ENCODE measurements at places on chromosomes 5 and 9.

DNA sequence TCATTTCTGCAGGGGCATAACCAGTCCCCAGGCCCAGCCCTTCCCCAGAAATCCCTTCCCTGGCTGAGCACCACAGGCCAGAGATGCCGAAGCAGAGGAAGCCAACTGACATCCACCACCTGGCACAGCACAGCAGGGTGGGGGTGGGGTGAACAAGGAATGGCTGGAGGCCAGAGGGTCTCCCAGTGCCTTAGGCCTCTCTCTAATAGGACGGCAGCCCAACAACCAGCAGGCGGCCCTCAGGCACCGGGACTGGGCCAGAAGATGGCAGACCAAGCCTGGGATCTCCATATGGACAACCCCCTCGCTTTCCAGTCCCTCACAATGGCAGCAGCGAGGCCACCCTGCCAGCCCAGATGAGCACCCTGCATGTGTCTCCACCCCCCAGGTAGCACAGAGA is 13.2 kb downstream of the PDLIM4 start:
- no peak for DNase-seq

DNA sequence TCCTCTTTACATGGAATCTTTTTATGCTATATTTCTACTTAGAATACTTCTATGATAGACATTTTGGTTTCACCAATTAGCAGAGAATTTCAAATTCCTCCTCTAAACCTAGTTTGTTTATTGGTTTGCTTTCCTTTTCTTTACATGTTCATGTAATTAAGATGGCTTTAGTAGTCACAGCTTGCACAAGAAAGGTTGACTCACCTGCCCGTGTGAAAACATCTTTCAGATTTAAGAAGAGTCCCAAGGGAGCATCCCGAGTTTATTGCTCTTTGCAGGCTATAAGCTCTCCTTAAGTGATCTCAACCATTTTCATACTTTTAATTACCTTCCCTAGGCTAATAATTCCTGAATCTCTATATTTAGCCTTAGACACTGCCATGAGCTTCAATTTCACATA is 28.9 kb downstream of the TYRP1 start:
- no peak for DNase-seq

- DNase-seq = no peak
Measured at GRCh38 chr5:84729326-84729725, 344.6 kb upstream of the EDIL3 start.

DNA sequence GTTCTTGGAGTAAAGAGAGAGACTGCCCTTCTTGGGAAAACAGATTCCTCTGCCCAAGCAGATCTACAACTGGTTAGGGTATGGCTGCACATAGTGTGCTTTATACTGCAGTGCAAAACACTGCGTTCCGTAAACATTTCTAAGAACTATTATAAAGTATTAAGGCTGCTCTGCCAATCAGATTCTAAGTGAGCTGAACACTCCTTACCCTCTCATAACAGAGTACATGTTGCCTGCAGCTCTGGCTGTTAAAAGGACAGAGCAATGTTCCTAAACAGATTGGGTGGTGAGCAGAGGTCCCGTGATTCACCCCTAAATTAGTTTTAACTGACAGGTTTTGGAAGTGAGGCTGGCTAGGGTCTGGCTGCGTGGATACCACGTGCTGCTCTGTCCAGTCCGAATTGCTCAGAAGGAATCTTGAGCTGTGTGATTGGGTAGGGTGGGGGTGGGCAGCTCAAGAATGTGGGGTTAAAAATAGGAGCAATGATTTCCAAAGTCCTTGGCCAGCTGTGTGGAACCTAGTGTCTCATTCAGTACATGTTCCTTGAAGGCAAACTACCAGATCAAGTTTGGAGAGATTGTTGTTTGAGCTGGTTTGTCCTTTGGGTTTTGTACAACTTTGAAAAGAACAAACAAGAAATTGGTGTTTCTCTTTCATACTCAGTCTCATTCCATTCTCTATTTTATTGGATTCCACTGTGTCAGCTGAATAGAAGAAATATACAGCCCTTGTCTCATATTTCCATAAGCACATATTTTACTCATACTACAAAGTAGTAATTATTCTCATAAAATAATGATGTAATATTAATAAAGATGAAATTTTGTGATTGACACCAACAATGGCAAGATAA is 497.6 kb upstream of the CD180 start:
- DNase-seq = no peak

DNA sequence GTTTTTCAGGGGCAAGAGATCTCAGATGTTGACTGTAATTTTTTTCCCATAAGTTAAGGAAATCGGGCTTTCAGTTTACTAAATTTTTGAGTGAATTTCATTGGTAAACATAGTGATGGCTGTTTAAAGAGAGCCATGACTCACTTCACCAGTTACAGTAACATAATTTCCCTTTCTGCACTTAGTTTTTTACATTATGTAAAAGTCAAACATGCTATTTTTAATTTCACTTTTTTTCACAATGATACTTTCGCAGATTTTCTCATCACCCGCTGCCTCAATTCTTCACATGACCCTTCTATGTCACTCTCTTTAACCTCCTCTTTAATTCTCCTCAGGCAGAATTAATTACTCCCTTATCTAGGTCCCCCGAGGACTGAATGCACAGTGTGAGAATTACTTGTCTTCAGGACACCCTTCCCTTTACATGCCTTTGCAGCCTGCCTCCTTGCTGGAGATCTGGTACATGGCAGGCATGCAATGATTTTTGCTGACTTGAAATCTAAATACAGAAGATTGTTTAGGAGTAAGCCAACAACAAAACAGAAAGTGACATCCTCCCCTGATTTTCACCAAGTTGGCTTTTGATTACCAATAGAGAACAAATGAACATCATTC is 217.5 kb upstream of the S1PR3 start:
- no peak for DNase-seq

- no peak for DNase-seq
Measured at GRCh38 chr9:136750526-136750925, 2.2 kb upstream of the LCN6 start.

DNA sequence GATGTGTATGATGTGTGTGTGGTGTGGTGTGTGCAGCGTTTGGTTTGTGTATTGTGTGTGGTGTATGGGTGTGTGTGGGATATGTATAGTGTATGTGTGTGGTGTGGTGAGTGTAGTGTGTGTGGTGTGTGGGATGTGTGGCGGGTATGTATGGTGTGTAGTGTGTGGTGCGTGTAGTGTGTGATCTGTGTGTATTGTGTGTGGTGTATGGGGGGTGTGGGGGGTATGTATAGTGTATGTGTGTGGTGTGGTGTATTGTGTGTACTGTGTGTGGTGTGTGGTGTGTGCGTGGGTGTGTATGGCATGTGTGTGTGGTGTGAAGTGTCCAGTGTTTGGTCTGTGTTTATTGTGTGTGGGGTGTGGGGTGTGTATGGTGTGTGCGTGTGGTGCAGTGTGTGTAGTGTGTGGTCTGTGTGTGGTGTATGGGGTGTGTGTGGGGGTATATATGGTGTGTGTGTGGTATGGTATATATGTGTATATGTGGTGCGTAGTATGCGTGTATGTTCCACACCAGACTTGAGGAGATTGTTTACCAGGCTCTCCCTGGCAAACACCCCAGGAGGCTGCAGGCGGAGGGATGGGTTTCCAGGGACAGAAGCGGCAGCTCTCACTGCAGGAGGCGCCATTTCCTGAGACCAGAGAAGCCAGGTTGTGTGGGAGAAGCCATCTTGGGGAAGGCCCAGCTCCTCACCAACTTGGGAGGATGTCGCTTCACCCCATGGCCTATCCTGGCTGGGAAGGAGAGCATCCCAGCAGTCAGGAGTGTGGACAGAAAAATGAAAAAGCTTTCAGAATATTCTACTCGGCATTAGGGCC is 138.1 kb downstream of the NXNL2 start:
- no peak for DNase-seq

DNA sequence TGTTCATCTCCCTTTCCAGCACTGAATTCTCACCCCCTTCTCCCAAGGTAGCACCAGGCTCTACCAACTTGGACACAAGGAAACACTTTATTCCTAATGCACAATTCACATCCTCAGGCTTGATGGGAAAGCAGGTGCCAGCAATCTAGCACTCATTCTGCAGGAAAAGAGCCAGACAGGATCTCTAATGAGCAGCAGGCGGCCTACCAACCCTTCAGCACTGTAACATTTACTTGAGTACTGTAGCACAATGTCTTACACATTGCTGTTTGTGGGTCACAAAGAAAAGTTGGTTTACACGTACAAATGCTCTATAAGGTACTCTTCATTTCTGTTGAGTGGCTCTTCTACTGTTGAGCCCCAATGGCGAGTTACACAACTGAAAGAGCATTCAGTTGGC is 254.4 kb downstream of the MLLT3 start:
- no peak for DNase-seq

DNA sequence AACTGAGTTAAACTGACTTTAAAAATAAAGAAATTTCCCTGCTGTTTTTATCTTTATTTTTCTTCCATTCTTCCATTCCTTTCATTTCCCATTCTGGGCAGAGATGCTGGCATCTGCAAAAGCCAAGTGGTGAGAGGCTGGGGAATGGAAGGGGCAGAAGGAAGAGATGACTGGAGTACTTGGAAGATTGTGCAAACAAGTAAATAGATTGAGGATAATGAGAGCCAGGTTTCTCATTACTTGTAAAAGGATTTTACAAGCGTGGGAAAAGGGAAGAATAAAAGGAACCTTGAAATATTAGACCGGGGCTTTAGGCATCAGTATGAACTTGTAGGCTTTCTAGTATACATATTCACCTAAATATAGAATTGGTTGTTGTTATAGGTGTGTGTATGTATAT is 341.2 kb downstream of the CAAP1 start:
- DNase-seq = no peak

DNA sequence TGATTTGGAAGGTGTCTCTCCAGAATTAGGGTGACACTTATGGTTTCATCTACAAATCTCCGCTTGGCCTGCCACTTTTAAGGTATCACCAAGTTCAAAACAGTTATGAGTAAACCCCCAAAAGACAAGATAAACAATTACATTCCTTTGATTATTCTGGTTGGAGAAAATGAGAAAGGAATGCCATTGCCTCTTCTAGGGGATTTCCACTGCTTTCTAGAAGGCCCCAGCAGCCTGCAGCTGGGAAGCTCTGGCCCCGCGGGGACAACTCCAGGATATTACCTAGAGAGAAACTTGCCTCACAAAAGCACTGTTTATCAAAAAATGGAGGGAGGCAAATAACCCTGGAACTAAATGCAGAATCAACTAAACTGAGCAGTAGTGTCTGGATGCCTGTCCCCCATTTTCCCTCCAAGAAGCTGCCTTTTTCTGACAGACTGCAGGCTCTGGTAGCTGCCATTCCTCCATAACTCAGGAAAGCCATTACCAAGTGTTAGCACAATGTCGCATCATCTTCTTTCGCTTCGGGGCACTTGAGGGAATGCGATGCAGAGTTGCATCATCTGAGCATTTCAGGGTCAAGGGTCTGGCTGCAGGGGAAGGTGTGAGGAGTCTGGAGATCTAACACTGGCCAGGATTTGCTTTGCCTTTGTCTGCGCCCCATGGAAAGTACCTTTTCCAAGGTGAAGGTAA is 71.5 kb upstream of the PLPP6 start:
- DNase-seq = no peak

GRCh38 chr9:37410969-37411785 is 11.3 kb upstream of the GRHPR start:
- DNase-seq = no peak

- DNase-seq = no peak
Measured at GRCh38 chr5:76718381-76718832, 2.5 kb downstream of the F2R start.
